Stimulated activated CD4-positive, alpha-beta T cell treated with anti-CD3 and anti-CD28 coated beads, Interleukin-1b, Interleukin-23, amount 100 ng/mL, for 24 hours (primary cell): ENCODE measurements at places on chromosomes 11 and 22.

- no peak for DNase-seq
Measured at GRCh38 chr22:44312766-44313165, at the start of gene SHISAL1. Gene SHISAL1 (minus strand): TSS chr22:44312951. CDS start chr22:44300945, 12,006 bp downstream.

DNA sequence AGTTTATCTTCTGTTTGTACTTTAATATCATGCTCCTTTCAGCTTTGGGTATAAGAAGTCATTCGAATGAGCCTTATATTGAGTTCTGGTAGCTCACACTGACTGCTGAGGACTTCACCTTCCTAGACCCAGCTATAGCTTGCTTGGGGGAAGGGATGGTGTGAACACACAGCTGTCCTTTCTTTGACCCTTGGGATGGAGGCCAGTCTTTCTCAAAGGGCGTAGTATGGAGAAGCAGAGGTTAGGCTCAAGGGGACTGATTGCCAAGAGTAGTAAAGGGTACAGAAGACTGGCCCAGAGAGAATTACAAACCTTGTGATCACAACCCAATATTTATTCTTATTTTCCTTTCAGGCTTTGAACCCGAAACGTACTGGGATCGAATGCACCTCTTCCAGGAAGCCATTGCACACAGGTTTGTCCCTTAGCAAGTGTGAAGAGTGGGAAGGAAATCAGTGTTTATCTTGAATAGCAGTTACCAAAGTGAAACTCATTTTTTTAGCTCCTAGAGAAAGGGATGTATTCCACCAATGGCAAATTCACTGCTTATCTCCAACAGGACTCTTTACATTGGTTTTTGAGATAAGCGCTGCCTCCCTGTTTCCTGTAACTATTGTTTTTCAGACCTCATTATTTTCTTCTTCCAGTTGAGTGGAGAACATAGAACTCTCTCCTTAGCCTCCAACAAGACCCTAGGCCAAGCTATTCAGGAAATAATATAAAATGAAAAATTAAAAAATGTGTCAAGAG, 42.8 kb upstream of the YWHAH start:
- DNase-seq = no peak

DNA sequence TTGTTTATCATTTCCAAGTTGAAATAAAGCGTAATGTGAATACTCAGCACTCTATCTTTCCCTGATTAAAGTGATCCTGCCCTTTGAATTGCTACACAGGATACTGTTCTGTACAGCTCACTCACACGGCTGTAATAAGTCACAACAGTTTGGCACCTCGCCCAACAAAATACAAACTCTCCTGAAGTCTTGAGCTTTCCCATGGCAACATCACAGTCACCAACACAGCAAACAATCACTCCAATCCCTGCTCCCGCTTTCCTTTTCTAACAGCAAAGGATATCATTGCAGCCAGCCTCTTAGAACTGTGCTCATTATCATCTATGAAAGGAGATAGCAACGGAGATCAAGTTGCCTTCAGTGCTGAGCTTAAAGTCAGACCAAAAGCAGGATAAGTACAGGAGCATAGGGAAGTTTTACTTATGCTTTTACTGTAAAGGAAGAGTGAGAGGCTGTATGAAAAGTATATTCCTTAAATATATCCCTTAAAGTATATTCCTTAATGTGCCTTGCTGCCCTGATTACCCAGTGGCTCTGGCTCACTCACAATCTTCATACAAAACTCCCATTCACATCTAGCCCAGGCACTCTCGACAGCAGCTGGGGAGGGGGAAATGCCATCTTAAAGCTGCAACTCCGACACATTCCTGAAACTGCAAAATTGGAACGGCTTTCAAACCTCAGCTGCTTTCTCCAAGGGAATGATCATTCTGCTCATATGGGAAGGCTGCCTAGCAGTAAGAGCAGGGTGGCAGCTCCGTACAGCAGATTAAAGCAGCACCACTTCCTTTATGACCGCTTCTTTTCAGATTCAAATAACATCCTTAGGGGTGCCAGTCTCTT, 35.8 kb downstream of the MAML2 start:
- DNase-seq = no peak

DNA sequence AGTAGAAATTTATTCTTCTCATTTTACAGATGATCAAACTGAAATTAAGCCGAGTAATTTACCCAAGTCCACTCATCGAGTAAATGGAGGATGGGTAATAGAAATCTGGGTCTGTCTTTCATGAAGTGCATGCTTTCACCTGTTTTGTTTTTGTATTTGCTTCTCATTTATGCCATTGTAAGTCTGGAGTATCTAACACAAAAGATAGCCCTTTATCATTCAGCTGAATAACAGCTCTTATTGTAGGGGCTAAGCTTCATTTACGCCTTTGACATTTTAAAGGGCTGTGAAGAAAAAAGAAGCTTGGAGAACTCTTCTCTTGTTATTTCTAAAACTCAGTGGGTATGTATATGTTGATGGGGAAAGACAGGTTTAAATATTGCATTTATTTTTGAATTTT, 1196.2 kb upstream of the TENM4 start:
- DNase-seq = no peak

- no peak for DNase-seq
Measured at GRCh38 chr11:110130642-110131238, 37.5 kb downstream of the ZC3H12C start.

DNA sequence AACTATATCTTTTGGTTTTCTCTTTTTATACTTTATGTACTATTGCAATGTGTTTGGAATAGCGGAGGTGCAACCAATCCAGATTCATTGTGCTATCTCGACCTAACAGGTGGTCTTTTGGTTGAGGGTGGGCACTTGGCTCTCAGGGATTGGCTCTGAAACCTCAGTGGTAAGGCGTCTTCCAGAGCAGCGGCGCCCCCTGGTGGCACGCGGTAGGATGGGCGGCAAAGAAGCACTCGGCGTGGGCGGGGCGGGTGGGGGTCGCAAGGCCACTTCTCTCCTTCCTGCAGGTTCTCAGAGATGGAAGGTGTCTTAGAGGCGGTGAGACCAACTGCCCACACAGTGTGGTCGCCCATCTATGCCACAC, 19.2 kb upstream of the PLET1 start:
- peak; percentile 68 for DNase-seq

- DNase-seq = peak; percentile 61
Measured at GRCh38 chr22:37623075-37624016, 14.7 kb downstream of the GGA1 start.

DNA sequence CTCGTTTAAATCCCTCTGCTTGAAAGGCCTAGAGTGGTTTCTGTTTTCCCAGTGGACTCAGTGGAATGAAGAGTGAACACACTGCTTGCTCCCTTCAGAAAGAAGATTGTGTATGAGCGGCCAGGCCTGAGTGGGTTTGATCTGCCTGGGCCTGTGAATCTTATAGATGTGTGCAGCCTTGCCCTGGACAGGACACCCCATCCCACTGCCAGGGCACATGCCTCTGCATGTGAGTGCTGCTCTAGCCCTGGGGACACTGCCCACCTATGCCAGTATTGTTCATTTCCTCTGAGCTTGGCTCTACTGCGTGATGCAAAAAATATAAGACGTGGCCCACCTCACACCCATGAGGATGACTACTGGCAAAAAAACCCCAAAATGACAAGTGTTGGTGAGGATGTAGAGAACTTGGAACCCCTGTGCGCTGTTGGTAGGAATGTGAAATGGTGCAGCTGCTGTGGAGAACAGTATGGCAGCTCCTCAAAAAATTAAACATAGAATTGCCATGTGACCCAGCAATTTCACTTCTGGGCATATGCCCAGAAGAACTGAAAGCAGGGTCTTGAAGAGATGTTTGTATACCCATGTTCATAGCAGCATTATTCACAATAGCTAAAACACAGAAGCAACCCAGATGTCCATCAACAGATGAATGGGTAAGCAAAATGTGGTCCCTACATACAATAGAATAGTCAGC, 27.3 kb upstream of the NECTIN1 start:
- DNase-seq = no peak

DNA sequence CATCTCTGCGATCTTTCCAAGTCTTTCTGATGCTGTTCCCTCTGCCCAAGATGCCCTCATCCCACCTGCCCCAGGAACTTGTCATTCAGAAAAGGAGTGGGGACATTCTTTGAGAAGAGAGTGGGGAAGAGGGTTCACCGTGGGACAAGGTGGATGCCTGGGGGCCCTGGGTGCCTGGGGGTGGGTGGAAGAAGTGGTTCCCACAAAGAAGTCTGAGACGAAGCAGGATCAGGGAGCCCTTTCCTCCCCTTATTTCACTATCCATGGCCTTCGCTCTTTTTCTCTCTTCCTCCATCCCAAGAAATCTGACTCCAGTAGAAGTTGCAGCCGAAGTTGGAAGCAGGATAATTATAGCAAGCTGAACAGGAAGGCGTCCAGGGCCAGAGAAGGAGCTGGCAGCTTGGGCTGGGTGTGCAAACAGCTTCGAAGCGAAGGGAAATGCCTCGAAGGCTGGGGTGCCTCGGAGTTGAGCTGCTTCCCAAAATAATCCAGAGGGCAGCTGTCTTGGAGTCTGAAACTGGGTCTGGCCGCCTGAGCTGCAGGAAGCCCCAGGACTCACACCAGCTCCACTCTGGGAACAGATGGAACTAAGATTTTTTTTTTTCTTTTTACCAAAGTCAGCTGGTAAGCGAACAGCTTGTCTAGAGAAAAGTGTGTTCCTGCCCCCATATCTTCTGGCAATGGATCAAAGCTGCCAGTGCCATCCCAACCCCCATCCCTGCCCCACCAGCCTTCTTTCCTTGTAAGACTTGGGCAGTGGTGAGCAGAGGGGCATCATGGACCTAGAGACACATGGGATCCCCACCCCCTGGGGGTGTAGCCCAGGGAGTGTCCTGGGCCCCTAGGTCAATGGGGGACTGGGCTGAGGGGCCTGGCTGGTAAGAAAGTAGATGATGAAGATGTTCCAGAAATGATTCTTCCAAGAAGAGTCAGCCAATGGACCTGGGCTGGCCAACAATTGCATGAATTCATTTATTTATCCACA, 31.5 kb downstream of the PARVG start:
- DNase-seq = no peak

DNA sequence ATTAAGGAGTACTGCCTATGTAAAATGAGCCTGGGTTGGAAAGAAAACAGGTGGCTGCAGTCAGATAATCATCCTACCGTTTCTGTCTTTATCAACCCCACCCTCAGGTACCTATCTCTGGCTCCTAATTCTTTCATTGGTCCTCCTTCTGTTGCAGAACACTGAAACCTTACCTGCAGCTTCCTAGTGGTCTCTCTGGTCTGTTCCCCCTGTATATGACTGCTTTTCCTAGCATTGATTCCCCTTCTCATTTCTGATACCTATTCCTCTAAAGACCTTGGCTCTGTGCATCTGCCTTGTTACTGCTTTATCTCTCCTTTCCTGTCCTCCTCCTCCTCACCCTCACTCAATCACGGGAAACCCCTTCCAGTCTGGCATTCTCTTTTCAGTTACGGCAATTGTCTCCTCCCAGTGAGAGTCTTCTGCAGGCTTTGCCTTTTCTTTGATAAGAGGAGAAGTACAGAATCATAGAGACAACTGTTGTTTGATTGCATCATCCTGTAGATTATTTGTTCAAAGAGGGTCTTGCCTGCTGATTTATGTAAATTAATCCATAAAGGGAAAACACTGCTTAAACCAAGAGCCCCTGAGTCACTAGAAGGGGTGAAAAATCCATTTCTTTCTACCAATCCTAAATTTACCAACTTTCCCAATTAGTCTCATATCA, 301.2 kb downstream of the AASDHPPT start:
- DNase-seq = no peak

DNA sequence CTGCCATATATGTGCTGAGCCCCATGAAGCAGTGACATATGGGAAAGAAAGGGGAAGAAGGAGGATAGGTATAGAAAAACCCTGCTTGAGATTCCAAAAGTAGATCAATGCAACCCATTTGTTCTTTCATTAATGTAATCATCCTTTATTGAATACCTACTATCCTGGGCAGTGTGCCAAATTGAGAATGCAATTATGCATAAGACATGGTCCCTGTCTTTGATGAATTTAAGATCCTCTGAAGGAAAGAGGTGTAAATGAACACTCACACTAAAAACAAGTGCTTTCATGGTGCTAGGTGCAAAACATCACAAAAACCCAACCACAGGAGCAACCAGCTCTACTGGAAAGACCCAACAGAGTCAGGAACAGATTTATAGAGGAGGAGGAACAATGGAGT, 29.7 kb downstream of the FLI1 start:
- DNase-seq = no peak

GRCh38 chr11:45092901-45093760, 53.3 kb upstream of the PRDM11 start:
- DNase-seq = no peak

GRCh38 chr11:44611687-44612434, 46.4 kb downstream of the CD82 start:
- peak; percentile 56 for DNase-seq

- no peak for DNase-seq
Measured at GRCh38 chr22:19113429-19113828, 8.8 kb downstream of the DGCR2 start.

DNA sequence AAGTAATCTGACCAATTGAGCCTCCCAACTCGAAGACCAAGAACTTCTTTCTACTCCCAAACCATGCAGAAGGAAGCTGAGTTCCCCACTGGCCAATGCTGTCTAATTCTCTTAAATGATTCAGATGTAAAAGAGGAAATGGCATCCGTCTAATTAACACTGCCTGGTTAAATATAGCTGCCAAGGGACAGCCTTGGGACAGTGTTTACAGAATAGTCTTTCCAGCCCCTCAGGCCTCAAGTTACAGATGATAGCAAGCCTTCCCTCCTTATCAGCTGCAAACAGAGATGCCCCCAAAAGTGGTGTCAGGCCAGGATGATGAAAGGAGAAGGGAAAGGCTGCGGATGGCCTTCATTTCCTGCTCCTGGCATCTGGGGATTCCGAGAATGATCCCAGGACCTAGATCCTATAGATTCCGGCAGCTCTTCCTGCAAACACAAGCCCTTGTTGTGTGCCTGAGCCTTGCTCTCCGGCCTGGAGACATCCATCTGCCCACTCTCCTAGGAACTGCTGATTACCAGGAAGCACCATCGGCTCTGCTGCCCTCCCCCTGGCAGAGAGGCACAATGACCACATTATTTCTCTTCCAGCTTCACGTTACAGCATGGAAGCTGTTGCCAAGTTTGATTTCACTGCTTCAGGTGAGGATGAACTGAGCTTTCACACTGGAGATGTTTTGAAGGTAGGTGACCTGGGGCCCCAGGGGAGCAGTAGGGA, 13.5 kb upstream of the TMA7B start:
- no peak for DNase-seq

- no peak for DNase-seq
Measured at GRCh38 chr11:80655834-80656233, 1215.0 kb upstream of the TENM4 start.

GRCh38 chr11:22554221-22554620, 71.4 kb downstream of the FANCF start:
- DNase-seq = no peak

DNA sequence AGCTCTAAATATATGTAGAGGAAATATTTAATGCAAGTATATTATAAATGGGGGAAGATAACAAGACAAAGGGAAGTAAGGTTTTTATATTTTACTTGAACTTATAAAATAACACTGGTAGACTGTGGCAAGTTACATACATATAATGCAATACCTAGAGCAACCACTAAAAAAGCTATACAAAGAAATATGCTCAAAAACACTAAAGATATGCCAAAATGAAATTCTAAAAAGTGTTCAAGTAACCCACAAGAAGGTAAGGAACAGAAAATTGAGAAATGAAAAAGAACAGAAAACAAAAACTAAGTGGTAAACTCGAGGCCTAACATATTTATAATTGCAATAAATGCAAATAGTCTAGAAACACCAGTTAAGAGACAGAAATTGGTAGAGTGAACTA, 32.5 kb downstream of the BTG4 start:
- DNase-seq = no peak
